ENCODE measurements at places on chromosomes 16 and 17.
A peak's percentile ranks its signal among the peaks of the same experiment; 100 is the strongest.

DNA sequence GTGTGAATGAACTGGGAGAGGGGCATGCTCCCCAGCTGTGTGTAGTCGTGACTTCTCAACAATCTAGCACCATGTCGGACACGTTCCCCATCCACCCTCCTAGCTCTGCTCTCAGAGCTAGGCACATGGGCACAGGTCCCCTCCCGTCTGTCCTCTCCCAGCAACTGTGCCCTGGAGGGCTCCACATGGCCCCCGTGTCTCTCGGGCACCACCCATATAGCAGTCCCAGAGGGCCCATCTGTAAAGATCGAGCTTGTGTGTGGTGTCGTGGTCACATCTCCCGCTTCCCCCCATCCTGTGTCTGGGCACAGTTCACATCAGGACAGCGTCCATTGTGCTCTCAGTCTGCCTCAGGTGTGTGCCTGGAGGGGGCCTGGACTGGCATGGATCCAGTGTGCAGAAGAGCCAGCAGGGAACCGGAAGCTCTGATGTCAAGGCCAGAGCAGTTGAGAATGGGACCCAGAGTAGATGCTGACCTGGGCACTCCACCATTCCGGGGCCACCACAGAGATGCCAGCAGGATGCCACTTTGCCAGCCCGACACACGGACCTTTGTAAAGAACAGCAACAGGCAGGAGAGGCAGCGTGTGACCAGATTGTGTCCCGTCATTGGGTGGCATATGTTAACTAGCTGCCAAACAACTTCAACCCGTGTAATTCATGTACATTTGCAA lies 55.7 kb downstream of the MARF1 start:
- DNase-seq, result no peak

GRCh38 chr17:38425744-38426143 lies 2.5 kb upstream of the ARHGAP23 start:
- DNase-seq, result no peak

DNA sequence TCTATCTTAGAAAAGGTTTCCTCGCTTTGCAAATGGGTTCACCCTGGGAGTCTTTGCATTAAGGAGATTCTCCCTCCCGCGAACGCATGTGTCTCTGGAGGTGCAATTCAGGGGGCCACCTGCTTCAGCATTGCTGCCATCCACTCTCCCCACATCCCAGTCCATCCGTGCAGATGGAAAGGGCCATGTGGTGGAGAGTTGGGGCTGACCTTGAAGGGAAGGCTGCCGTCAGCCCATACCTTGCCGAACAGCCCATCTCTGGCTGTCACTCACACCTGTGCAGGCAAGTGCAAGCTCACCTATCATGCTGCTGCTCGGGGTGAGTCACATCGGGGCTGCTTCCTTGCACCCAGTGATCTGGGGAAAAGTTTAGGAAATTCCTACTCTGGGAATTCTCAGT lies 106.1 kb downstream of the ZNF423 start:
- DNase-seq, result no peak

DNA sequence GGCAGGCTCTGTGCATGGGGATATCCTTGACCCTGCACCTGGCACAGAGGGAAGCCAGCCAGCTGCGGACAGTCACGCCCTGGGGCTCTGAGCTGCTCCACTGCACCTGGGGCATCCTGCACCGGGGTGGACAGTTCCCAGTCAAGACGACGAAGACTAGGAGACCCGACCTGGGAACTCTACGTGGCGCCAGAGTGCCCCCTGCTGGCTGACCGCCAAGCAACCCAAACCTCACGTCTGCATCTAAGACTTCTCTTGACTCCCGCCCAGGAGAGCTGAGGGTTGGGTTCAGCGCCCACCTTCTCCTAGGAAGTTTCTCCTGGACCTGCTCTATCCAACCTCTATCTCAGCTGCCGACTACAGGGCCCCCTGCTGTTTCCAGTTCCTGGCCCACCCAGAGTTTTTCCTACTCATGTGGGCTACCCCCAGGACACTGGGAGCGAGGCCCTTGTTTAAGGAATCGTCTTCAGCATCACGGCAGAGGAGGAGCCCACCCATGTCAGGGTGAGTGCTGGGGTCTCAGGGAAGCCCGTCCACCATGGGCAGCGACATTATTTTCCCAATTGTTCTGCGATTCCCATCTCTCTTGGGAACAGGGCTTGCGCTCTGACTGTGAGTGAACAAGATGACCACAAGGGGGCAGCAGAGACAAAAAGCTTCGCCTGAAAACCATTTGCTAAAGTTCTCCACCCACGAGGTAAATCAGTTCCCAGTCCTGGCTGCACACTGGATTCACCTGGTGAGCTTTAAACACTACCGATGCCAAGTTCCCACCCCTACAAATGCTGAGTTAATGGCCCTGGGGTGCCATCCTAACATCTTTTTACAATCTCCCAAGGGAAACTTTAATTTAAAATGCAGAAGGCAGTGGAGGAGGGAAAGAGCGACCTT lies 29.3 kb downstream of the TLE7 start:
- DNase-seq, result peak; percentile 71

- DNase-seq, result no peak
Observed at GRCh38 chr16:87854907-87855683, 14.2 kb downstream of the SLC7A5 start.

DNA sequence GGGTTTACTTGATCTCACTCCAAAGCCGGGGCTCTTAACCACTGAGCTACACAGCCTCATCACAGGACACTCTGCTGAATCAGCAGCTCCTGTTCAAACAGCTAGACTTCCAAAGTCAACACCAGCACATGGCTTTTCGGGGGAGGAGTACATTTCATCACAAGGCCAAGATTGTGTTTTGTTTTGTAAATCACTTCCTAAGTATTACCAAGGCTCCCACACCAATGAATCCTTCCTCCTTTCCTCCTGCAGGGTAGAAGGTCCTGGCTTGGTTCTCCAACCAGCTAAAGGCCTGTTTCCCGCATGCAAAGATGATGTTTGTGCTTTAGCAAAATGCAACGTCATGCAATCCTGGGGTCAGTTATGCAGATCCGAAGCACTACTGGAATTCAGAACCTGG lies 152.5 kb downstream of the XYLT1 start:
- peak; percentile 68 for DNase-seq

- DNase-seq, result no peak
Observed at GRCh38 chr17:11795906-11796305, 197.6 kb downstream of the DNAH9 start.

DNA sequence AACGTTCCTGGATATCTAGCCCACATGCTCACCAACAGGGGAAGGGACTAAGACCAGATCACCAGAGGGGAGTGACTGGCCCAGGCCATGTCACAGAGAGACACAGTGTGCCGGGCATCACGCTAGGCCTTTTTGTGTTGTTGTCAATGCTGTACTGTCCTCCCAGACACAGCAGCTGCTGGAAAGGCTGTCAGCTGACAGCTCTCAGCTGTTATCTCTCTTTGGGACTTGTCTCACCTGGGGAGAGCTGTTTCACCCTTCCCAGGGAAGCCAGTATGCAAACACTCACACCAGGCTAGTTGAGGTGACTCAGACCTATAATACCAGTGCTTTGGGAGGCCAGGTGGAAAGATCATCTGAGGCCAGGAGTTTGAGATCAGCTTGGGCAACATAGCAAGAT lies 19.4 kb downstream of the UNC45B start:
- no peak for DNase-seq

- no peak for DNase-seq
Observed at GRCh38 chr17:61488878-61489718, 36.9 kb downstream of the TBX4 start.

- DNase-seq, result no peak
Observed at GRCh38 chr17:43949781-43950180, 4.0 kb downstream of the PYY start.

DNA sequence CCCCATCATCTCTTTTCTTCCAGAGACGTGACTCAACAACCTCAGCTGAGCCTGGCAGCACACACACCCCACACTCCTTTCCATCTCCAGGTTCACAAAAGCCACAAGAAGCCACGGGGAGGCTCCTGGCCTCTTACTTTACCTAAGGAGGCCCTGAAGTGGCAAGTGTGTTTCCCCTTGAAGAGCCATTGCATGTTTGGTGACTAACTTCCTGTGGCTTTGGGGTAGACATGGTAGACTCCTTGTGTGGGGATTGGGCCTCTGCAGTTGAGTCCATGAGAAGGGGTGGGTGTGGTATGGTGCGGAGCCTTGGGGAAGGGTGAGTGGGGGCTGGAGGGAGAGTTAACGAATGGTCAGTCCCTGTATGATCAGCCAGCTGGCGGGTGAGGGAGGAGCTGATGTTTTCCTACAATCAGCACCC lies 24.2 kb downstream of the SAP30BP start:
- DNase-seq, result no peak

- DNase-seq, result no peak
Observed at GRCh38 chr16:49382916-49383315, 9.3 kb downstream of the C16orf78 start.

DNA sequence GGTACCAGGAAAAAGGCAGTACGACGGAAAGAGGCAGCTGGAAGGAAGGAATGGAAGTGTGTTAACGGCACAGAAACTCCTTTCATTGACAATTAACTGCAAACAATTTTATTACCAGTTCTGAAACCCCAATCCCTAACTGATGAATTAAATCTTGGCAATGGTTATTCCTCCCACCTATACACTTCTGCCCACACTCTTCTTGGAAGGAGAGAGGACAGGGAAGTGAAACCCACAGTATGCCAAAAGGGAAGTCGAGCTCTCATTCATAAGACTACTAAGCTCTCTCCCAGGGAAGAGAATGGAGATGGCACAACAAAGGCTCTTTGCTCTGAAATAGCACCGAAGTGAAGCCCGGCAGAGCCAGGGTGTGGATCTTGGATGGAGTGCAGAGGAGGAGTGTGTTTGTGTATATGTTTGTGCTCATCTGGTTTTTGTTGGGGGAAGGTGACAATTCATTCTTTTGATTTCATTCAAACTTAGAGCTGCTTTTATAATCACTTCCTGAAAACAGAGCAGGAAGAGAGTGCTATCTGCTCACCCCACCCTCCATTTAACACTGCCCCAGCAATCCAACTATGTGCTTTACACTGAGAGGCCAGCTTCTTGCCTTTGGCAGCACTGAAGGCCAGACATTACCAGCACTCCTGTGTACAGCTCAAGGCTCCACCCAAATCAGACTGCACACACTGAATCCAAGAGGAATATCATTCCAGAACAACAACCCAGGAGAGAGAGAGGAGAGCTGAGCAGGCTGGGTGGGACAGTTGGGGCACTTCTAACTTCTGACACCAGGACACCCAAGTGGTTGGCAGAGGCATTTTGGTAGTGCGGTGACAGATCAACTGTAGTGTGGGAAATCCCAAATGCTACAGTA lies 68.7 kb downstream of the HIC1 start:
- DNase-seq, result peak; percentile 65

DNA sequence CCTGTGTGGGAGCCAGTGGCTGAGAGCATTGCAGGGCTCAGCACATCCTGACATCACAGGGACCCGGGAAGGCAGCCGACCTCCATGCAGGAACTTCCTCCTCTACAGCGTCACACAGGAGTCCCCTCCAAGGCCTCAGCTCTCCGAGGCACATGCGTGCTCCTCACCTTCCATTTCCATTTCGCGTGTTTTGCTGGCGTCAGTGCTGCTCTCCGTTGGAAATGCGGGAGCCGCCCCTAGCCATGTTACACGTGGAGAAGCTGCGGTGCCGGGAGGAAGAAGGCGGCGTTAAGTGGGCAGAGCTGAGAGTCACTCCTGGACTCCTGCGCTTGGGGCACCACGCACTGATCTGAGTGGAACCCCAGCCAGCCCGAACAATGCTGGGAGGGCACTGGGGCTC lies 25.2 kb upstream of the CRISPLD2 start:
- peak; percentile 28 for DNase-seq

GRCh38 chr17:79457376-79457775 lies 153.5 kb downstream of the RBFOX3 start:
- no peak for DNase-seq

- no peak for DNase-seq
Observed at GRCh38 chr16:50626868-50627267, 54.2 kb downstream of the SNX20 start.

DNA sequence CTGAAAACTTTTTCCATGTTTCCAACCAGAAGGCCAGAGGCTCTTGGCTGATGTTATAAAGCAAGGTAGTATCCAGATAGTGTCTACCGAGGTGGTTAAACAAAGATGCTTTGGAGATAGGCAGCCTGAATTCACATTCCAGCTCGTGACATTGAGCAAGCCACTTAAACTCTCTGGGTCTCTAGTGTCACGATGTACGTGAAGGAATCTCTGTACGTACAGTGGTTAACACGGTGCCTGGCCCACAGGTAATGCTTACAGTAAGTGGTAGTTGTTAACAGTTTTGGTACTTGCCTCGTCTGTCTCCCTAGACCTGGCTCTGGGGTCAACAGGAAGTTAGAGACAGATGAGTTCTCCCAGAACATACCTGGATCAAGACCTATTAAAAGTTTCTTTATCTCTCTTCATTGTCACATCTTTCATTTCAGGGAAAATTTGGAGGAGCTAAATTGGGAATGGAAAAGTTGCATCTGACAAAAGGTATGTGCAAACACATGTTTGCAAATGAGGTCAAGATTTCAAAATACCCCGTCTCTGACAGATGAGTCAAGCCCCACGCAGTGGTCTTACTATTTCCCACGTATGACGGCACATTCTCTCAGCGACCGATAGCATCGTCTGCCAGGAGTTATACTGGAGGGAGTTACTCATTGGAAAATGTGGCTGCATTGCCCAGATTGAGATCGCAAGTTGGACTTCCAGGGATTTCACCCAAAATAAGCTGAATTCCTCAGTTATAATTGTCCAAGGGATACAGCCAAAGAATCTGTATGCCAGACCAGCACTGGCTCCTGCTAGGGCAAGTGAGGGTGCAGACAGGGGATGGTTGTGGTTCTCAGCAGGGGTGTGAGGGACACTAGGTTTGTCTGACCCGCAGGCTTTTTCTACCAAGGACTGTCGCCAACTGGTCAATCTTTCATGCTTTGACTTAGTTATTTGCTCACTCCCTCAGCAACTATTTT lies 18.9 kb upstream of the MYH10 start:
- DNase-seq, result peak; percentile 84

- DNase-seq, result no peak
Observed at GRCh38 chr17:41386227-41386626, 4.1 kb upstream of the KRT34 start.

DNA sequence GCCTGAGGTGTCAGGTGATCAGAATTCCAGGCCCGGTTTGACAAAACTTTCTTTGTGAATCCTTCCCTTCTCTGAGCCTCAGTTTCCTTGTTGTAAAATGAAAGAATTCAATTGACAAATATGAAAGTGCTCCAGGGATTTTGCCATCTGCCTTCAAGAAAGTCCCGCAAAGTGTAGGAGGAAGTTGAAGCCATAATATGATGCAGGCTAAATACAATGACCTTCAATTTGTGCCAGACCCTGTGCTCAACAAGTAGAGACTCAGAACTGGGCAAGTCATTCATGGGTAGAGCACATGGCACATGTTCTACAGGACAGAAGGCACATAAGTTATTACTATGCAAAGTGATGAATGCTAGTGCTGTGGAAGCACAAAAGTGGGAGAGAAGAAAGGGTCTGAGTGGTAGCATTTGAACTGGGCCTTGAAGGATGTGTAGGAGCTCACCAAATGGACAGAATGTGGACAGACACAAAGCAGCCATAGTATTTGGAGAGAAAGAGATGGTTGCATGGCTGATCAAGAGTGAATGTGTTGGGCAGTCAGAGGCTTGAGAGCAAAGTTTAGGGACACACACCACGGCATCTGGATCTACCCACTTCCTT lies 2.4 kb upstream of the SCIMP start:
- no peak for DNase-seq

Data from fibroblast of villous mesenchyme (primary cell).